ENCODE measurements at places on chromosomes 3 and 15.

DNA sequence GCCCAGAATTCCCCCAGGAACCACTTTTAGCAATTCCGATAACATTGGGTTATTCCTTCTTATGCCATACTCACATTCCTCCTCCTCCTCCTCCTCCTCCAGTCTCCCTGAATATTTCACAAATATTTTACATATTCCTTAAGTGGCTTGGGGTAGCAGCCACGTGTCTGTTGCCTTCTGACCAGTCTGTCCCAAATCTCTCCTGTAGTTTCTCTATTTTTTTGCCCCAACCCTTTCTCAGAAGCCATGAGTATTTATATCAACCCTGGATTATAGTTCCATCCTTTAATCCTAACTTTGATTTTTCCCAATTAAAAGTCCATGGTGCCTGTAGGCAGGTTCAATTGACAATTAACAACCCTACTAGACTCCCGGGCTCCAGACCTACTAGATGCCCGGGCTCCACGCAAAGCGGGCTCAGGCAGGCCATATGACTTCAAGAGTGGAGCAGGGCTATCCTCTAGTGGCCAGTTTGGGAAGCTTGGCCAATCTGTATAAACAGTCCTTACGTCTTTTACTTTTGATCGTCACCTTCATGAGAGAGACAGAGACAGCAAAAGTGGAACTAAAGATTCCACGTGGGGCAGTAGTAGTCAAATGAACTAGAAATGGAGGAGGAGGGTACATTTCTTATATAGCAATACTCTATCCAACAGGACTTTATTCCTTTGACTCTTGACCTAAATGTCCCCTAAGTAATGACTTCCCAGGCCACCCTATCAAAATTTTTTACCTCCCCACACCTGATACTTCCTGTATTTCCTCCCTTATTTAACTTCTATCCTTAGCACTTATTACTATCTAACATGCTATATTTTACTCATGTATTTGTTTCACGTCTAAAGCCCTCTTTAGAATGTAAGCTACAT, 69.7 kb downstream of the USF3 start:
- DNase-seq: peak; percentile 77
- H3K4me3 ChIP-seq: peak overlapping the region; percentile 56
- no peaks in the 10 kb centered on the region for H3K4me1 ChIP-seq
- H3K27me3 ChIP-seq: no peaks in the 10 kb centered on the region

DNA sequence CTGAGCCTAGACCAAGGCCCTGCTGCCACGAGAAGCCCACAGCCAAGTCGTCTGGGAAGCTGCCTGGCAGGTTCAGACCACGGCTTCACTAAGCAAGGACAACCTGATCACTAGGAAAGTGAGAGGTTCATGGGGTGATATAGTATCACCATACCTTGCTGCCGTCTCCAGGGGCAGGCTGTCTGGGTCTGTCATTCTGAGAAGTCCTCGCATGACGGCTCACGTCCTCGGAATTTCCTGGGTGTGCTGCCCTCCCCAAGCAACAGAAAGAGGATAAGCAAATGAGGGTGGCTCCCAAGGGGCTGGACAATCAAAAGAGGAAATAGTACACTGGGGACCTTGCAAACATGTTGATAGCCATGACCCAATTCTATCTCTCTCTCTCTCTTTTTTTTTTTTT, 207.4 kb upstream of the IGF1R start:
- H3K27ac ChIP-seq: no peak overlapping the region
- H3K4me3 ChIP-seq: no peak overlapping the region
- no peak for DNase-seq
- no peaks in the 10 kb centered on the region for H3K4me1 ChIP-seq

DNA sequence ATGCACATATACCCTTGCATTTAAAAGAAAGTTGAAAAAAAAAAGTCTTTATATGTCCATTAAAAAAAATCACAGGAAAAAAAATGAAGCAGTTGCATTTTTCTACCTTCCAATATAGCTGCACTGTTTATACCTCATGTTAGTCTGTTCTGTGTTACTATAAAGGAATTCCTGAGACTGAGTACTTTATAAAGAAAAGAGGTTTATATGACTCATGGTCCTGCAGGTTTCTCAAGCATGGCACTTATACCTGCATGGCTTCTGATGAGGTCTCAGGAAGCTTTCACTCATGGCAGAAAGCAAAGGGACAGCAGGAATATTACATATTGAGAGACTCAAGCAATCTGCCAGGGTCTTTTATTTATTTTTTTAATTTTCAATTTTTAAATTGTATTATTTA, 277.2 kb upstream of the BCHE start:
- H3K36me3 ChIP-seq: no peaks in the 10 kb centered on the region
- no peak for DNase-seq
- H3K4me3 ChIP-seq: no peak overlapping the region
- H3K27ac ChIP-seq: no peak overlapping the region
- H3K4me1 ChIP-seq: no peaks in the 10 kb centered on the region

- no peaks in the 10 kb centered on the region for H3K36me3 ChIP-seq
- no peak overlapping the region for H3K27ac ChIP-seq
- H3K4me1 ChIP-seq: no peaks in the 10 kb centered on the region
- DNase-seq: no peak
- no peaks in the 10 kb centered on the region for H3K27me3 ChIP-seq
These were observed 100.8 kb downstream of the DTWD1 start for GRCh38 chr15:49721621-49722020.

GRCh38 chr3:25911525-25912295, 121.8 kb downstream of the OXSM start:
- no peak for DNase-seq
- no peaks in the 10 kb centered on the region for H3K36me3 ChIP-seq
- no peak overlapping the region for H3K27ac ChIP-seq
- no peaks in the 10 kb centered on the region for H3K27me3 ChIP-seq
- no peaks in the 10 kb centered on the region for H3K4me1 ChIP-seq

GRCh38 chr3:67015702-67016484, 17.8 kb downstream of the KBTBD8 start:
- H3K4me3 ChIP-seq: no peak overlapping the region
- no peaks in the 10 kb centered on the region for H3K4me1 ChIP-seq
- H3K27me3 ChIP-seq: no peaks in the 10 kb centered on the region
- no peak for DNase-seq

Data from mesenchymal stem cell (in vitro differentiated cells and primary cell).